ENCODE measurements at places on chromosomes 4 and X. TPM values are rescaled to one million over a fixed set of nuclear protein-coding genes. Genes with fewer than 3 reads are reported as not detected.
A peak's percentile ranks its signal among the peaks of the same experiment; 100 is the strongest.

- H3K4me3 ChIP-seq: no peak overlapping the region
- no peak for DNase-seq
- no peaks in the 10 kb centered on the region for H3K4me1 ChIP-seq
- no peaks in the 10 kb centered on the region for H3K36me3 ChIP-seq
- no peaks in the 10 kb centered on the region for H3K27me3 ChIP-seq
- no peak overlapping the region for H3K27ac ChIP-seq
Observed at GRCh38 chr4:45578874-45579273, 545.0 kb downstream of the GABRG1 start.

DNA sequence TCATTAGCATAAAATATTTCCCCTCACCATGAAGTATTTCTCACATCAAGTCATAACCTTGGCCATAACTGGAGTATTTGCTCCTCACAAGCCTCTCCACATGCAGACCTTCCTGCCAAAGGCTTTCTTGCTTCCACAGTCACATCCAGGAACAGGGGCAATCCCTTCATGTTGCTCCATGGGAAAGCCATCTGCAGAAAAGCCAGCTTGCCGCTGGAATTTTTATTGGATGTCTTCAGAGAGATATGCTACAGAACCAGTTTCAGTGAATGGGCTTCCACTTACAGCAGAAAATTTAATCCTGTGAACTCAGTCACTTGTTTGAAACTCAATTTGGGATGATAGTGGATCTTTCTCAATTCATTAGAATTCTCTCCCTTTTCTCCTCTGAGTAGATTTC lies 3.2 kb upstream of the CDKN2AIP start:
- no peak overlapping the region for H3K4me3 ChIP-seq
- no peaks in the 10 kb centered on the region for H3K27me3 ChIP-seq
- H3K27ac ChIP-seq: no peak overlapping the region
- DNase-seq: no peak
- peaks cover 23% of the 10 kb centered on the region for H3K4me1 ChIP-seq

The HTT-AS gene
- not detected for polyA plus RNA-seq

GRCh38 chrX:135512508-135513129 lies 7.8 kb upstream of the INTS6L start:
- no peak overlapping the region for H3K4me3 ChIP-seq
- H3K4me1 ChIP-seq: no peaks in the 10 kb centered on the region
- no peak overlapping the region for H3K27ac ChIP-seq
- DNase-seq: no peak

GRCh38 chr4:7892212-7893019 lies 47.2 kb downstream of the AFAP1 start:
- H3K27me3 ChIP-seq: no peaks in the 10 kb centered on the region
- no peak for DNase-seq
- no peaks in the 10 kb centered on the region for H3K36me3 ChIP-seq
- H3K27ac ChIP-seq: no peak overlapping the region
- H3K4me3 ChIP-seq: no peak overlapping the region
- peaks cover 5% of the 10 kb centered on the region for H3K4me1 ChIP-seq

- H3K36me3 ChIP-seq: no peaks in the 10 kb centered on the region
- H3K4me3 ChIP-seq: no peak overlapping the region
- H3K27me3 ChIP-seq: no peaks in the 10 kb centered on the region
- H3K4me1 ChIP-seq: no peaks in the 10 kb centered on the region
- no peak for DNase-seq
Observed at GRCh38 chrX:41320393-41320792, 13.6 kb upstream of the DDX3X start.

DNA sequence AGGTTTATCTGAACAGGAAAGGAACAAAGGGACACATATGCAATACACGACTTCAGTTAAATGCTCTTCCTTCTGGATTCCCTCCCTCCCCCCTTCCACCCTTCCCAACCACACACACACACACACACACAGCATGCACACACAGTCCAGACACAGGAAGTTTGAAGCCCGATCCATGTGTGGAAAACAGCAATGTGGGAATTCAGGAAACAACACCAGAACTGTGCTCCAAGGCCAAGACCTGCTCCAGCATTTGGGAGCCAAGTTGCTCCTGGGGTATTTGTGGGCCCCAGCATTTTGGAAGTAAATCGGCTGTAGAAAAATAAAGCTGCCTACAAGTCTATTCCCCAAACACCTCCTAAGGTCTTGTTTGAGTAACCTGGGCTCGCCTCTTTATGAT lies 5.6 kb upstream of the AMOT start:
- H3K36me3 ChIP-seq: no peaks in the 10 kb centered on the region
- DNase-seq: no peak
- H3K27me3 ChIP-seq: no peaks in the 10 kb centered on the region
- H3K27ac ChIP-seq: no peak overlapping the region
- no peak overlapping the region for H3K4me3 ChIP-seq
- no peaks in the 10 kb centered on the region for H3K4me1 ChIP-seq

The GPRASP1 gene
- 20.9 TPM for polyA plus RNA-seq

The RAB33A gene
- polyA plus RNA-seq: 0.77 TPM

The BEND4 gene
- polyA plus RNA-seq: 0.06 TPM

- H3K4me3 ChIP-seq: no peak overlapping the region
- no peaks in the 10 kb centered on the region for H3K4me1 ChIP-seq
- H3K27ac ChIP-seq: no peak overlapping the region
- H3K27me3 ChIP-seq: no peaks in the 10 kb centered on the region
Observed at GRCh38 chrX:123648028-123648810, 84.6 kb downstream of the THOC2 start.

DNA sequence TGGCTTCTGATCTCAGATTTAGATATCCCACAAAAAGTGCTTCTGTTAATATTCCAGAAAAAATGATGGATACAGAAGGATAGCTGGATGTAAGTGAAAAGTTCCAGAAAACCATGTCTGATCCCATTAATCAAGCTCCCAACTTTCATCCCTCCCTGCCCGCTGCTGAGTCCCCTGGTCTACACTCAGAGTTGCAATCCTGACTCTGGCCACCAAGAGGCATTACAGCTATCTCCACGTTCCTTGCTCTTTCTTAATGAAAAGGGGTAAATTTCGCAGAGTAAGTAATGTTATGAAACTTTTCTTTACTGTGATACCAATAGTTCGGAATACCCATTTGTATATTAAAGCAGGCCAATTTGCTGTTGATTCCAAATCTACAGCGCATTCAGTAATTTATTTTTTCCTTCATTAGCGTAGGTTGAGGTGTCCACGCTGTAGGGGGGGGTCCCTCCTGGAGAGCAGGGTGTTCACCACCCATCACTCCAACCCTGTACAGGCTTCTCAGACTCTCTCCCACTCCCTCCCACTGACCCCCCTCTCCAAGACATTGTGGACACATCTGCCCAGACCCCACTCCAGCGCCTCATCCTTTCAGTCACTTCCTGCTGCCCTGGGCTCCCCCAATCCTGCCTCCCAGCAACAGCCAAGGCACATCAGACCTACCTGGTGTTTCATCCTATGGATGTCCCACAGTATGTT lies 55.1 kb downstream of the RAB40A start:
- H3K27me3 ChIP-seq: no peaks in the 10 kb centered on the region
- no peaks in the 10 kb centered on the region for H3K36me3 ChIP-seq
- H3K27ac ChIP-seq: no peak overlapping the region
- DNase-seq: peak; percentile 6

- no peak for DNase-seq
- no peak overlapping the region for H3K4me3 ChIP-seq
- no peak overlapping the region for H3K27ac ChIP-seq
- no peaks in the 10 kb centered on the region for H3K36me3 ChIP-seq
- H3K27me3 ChIP-seq: no peaks in the 10 kb centered on the region
Observed at GRCh38 chrX:39550795-39551361, 546.9 kb downstream of the BCOR start.

The ZFYVE28 gene
- polyA plus RNA-seq: 4.2 TPM

GRCh38 chr4:77893451-77893850 lies 30.8 kb downstream of the MRPL1 start:
- H3K36me3 ChIP-seq: peaks cover 39% of the 10 kb centered on the region
- no peak for DNase-seq
- H3K4me1 ChIP-seq: no peaks in the 10 kb centered on the region
- no peaks in the 10 kb centered on the region for H3K27me3 ChIP-seq
- H3K27ac ChIP-seq: no peak overlapping the region

DNA sequence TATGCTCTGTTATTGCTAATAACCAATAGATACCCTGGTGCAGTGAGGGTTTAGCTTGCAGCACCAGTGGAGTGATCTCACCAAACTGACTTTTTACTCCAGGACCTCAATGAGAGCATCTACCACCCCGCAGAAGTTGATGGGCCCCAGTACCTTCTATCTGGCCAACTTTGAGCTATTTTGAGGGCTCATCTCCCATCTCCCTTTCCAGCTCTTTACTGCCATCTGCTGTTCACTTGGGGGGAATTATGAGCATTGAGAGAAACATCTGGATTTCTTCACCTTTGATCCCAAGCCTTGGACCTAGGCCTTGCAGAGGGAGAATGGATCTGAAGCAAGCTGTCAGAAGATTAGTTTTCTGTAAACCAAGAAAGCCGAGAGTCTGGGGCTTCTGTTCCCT lies 143.6 kb downstream of the TMEM164 start:
- no peaks in the 10 kb centered on the region for H3K4me1 ChIP-seq
- H3K36me3 ChIP-seq: no peaks in the 10 kb centered on the region
- no peak overlapping the region for H3K27ac ChIP-seq
- H3K4me3 ChIP-seq: no peak overlapping the region
- peak; percentile 55 for DNase-seq
- no peaks in the 10 kb centered on the region for H3K27me3 ChIP-seq

The HSFX3 gene
- polyA plus RNA-seq: not detected

GRCh38 chr4:113659127-113659526 lies 102.4 kb downstream of the CAMK2D start:
- DNase-seq: no peak
- no peaks in the 10 kb centered on the region for H3K27me3 ChIP-seq
- H3K4me1 ChIP-seq: no peaks in the 10 kb centered on the region
- H3K4me3 ChIP-seq: no peak overlapping the region
- no peaks in the 10 kb centered on the region for H3K36me3 ChIP-seq
- H3K27ac ChIP-seq: no peak overlapping the region

DNA sequence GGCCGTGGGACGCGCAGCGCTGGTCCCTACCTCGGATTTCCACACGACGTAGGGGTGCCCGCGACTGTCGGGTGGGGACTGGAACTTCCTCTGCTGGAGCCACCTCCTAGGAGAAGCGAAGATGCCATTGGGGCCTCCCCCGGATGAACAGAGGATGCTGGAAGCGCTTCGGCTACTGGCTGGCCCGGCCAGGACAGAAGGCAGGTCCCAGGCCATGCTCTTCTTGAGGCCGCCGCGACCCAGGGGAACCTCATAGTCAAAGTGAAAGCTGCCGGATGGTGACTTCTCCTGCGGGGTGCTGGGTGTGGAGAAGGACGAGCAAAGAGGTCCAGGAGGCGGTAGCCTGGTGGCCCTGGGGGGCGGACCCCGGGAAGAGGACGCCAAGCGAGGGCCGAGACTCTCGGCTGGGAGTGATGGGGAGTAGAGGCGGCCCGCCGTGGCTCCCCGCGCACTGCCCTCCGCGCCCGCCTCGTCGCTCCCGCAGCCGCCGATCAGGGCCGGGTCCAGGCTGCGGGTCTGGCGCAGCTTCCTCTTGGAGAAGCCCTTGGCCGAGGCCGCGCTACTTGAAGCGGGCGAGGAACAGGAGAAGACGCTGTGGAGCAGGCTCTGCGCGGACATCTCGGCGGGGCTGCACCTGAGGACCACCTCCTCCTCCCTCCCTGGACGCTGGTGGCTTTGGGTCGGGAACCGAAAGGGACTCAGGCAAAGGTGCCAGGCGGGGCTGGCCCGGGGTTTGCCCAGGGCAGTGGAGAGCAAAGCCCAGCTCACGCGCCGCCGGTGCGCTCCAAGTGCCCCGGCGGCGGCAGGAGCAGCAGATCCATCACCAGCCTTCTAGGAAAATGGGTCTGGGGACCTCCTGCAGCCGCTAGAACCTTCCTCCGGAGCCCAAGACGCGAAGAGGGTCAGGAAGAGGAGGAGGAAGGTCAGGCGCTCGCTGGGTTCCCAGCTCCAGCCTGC lies 1.2 kb downstream of the ARHGAP6 start:
- no peaks in the 10 kb centered on the region for H3K4me1 ChIP-seq
- H3K27me3 ChIP-seq: peaks cover 40% of the 10 kb centered on the region

The CYTL1 gene
- 35.5 TPM for polyA plus RNA-seq

GRCh38 chr4:8174970-8175369 lies 16.4 kb upstream of the ABLIM2 start:
- no peak for DNase-seq
- H3K27ac ChIP-seq: no peak overlapping the region
- no peaks in the 10 kb centered on the region for H3K4me1 ChIP-seq

The CYBB gene
- 17.5 TPM for polyA plus RNA-seq

DNA sequence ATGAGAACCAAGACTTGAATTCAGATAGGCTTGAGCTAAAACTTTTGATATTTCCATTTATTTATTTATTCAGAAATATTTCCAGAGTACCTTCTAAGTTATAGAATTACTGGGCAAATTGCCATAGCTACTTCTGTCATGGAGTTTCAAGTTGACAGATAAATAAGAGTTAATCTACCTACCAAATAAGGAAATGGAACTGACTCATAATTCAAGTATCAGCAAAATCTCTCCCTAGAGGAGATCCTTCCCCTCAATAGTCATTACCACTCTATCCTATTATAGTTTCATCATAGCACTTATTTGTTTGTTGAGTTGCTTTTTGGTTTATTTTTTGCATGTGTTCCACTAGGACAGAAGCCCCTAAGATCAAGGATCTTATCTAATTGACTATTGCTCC lies 48.8 kb upstream of the CCSER1 start:
- H3K4me3 ChIP-seq: no peak overlapping the region
- no peaks in the 10 kb centered on the region for H3K36me3 ChIP-seq
- H3K4me1 ChIP-seq: no peaks in the 10 kb centered on the region
- no peaks in the 10 kb centered on the region for H3K27me3 ChIP-seq
- DNase-seq: no peak

DNA sequence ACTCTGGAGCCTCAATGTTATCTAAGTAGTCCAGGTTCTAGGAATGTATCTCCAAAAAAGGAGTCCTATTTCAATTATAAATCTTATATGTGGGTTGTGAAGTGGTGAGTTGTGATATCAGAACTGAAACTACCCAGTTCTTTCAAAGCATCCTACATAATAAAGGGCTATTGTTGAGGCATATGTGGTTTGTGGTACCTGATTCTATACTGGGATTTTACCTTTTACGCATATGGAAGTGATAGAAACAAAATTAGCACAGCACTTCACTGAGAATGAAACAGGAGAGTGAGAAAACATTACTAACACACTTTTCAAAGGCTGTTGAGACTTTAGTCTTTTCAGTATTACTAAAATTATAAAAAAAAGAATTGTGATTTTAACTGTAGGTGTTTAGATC lies 417.7 kb upstream of the GALNT7 start:
- no peaks in the 10 kb centered on the region for H3K27me3 ChIP-seq
- H3K4me3 ChIP-seq: no peak overlapping the region
- DNase-seq: no peak
- H3K4me1 ChIP-seq: no peaks in the 10 kb centered on the region
- H3K27ac ChIP-seq: no peak overlapping the region

GRCh38 chr4:3199653-3200422 lies 49.1 kb upstream of the MSANTD1 start:
- H3K27ac ChIP-seq: peak overlapping the region; percentile 24
- peaks cover 15% of the 10 kb centered on the region for H3K4me1 ChIP-seq
- no peak overlapping the region for H3K4me3 ChIP-seq
- H3K27me3 ChIP-seq: no peaks in the 10 kb centered on the region
- DNase-seq: no peak

Data from left lung (tissue), 14 donors.